ENCODE measurements at places on chromosomes 7 and 10.

- no peak for ATAC-seq
These were observed 27.0 kb downstream of the JMJD1C start for GRCh38 chr10:63438506-63439498.

DNA sequence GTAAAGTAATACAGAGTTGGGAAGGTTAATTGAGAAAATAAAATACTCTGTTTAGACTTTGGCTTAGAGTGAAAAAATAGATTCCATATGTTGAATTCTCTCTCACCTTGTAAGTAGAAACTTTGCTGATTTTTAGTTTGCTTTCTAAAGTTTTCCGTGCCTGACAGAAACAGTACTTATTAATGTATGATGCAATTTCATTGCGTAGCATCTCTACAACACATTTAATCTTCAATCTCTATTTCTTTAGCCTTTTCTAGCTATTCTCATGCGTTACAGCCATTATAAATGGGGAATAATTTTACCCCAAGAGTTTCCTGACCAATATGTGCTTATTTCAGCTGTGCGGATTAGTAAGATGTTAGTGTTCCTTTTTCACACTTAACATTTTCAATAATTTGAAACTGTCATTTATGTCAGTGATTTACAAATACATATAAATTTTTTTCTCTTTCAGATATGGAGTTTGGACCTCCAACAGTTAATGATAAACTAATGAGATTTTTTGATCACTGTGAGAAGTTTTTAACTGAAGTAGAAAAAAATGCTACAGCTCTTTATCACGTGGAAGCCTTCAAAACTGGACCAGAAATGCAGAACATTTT lies 3.3 kb downstream of the MINPP1 start:
- no peak for ATAC-seq

- no peak for ATAC-seq
These were observed 103.5 kb downstream of the GPR26 start for GRCh38 chr10:123769647-123770046.

GRCh38 chr10:58280477-58280876 lies 11.5 kb downstream of the CISD1 start:
- no peak for ATAC-seq

- no peak for ATAC-seq
These were observed 510.2 kb downstream of the RPS24 start for GRCh38 chr10:78543749-78544362.

DNA sequence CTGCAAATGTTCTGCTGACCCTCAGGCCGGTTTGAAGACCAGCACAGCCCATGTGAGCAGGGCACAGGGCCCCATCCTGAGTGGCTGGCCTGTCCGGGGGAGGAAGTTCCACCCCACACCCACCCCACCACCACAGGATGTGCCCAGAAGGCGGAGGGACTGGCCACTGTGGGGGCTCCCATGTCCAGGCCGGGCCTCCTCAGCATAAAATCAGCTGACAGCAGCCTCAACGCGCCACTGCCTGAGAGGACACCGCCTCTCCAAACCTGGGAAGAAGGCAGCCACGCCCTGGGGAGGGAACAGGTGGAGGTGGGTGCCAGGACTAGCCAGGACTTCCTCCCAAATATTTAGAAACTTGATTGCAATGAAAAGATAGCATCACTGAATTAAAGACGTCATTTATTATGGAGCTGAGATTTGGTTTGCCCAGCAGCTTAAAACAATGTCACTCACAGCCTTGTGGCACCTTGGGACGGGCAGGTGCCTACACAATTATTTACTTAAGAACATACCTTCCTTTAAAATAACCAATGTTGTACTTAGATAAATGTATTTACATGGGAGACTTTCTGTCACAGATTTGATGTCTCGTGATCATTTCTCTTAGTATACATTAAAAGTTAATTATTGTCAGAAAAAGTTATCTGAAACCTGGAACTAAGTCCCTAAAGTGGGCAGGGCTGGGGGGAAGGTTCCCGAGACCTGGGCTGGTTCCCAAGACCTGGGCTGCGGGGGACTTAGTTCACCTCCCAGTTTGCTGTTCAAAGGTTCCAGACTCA lies 27.3 kb upstream of the FAM20C start:
- no peak for ATAC-seq

GRCh38 chr7:26306790-26307189 lies 15.1 kb downstream of the SNX10 start:
- no peak for ATAC-seq

DNA sequence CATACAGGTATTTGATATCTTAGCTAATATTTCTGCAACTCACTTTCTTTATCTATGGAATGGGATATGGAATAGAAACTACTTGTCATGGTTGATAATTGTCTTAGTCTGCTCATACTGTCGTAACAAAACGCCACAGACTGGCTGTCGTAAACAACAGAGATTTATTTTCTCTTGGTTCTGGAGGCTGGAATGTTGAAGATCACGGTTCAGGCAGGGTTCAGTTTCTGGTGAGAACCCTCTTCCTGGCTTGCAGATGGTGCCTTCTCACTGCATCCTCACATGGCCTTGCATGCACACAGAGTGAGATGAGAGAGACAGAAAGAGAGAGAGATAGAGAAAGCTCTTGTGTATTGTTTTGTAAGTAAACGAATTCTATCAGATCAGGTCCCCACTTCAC lies 332.7 kb upstream of the MAGI2 start:
- ATAC-seq, result no peak

DNA sequence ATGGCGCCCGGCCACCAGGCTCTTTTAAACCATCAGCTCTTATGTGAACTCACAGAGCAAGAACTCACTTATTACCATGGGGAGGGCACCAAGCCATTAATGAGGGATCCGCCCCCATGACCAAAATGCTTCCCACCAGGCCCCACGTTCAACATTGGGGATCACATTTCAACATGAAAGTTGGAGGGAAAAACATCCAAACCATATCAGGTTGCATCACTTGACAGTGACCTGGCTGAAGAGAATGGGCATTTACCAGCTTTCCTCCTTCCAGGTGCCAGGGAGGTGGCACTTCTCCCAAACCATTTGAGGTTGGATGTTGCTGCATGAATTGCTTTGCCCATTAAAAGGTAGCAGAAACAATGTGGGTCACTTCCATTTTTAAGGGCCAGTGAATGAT lies 115.6 kb upstream of the TNS3 start:
- ATAC-seq, result no peak

- peak; percentile 93 for ATAC-seq
These were observed 5.6 kb upstream of the ZNF518A start for GRCh38 chr10:96124230-96125141.

GRCh38 chr7:148611692-148612091 lies 21.1 kb downstream of the C7orf33 start:
- no peak for ATAC-seq

DNA sequence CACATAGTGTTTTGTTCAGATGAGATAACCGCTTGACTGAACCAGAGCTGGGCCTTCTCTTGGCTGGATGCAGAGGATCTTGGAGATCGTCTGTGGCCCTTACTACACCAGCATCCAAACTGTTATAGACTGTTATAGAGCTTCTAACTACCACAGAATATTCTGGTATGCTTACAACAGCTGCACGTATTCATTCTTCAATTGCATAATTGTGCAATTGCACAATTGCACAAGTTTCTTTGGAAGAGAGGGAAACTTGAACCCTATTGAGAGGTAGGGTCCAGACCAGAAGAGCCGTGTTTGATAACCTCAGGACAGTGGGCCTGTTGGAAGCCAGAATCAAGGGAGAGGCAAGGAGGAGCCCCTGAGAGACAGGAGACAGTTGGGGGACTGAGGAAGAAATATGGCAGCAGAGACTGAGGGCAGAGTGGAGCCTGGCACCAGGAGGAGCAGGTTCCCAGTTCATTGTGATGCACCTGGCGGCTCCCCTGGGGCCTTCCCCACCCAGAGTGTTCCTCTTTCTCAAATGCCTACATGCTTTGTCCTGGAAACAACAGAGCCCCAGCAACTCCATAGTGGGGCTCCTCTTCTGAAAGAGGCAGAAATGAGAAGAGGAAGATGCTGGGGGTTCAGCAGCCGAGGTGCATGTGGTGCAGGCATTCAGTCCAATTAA lies 64.1 kb downstream of the PTPRZ1 start:
- no peak for ATAC-seq

DNA sequence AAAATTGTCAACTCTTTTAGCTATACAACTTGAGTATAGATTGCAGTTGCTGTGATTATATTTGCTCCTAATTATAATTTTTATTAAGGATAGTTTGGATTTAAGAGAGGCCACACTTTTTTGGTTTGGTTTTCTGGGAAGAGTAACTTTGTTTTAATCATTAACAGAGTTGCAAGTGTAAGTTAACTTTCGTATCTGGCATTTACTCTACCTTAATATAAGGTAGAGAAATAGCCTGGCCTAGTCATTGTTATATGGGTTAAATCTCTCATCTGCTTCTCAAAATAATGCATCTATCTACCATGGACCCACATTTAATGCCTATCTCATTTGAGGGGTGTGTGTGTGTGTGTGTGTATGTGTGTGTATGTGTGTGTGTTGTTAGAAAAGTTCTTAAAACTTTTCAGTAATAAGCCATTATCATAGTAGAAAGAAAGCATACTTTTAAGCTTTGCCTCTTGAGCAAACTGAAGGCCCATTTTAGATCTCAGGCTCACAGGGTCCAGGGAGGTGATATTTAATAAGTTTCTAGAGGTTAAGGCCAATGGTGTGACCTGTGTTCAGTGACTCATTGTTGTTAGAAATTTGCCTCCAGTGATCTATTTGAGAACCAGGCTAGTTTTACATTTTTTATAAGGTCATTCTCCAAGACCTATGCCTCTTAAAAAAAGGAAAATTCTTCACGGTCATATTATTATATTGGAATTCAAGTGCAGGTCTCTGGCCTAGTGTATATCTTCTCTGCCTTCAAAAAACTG lies 10.9 kb upstream of the TEX47 start:
- no peak for ATAC-seq

- ATAC-seq, result no peak
These were observed 36.5 kb upstream of the SVIL start for GRCh38 chr10:29671228-29671780.

GRCh38 chr10:127578259-127578960 lies 29.3 kb downstream of the NPS start:
- no peak for ATAC-seq

GRCh38 chr10:119153041-119153440 lies 12.5 kb downstream of the SFXN4 start:
- ATAC-seq, result no peak

DNA sequence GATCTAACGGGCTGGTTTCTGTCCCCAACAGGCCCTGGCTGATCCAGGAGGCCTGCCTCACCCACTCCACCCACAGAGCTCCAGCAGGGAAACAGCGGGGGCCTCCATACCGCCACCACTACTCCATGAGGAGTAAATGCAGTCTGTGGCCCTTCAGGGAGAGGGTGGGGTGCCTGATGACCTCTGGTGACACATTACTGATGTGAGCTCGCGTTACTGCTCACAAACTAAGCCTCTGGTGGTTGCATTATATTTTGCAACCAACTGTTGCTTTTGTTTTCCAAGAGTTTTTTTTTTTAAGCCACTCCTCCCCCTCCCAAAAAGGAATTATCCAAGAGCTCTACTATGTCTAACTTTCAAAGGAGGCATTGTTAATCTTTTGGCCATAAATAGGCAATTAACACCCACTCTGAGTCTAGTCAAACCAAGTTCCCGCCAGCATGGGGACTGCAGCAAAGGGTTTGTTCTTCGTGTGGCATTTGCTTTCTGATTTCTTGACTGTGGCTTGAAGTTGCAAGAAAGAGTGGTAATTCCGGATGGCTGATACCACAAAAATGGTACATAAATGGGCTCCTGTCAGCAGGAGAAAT lies 72.6 kb downstream of the FAM53B start:
- ATAC-seq, result peak; percentile 92

GRCh38 chr10:65550761-65551160 lies 1375.1 kb upstream of the LRRTM3 start:
- ATAC-seq, result no peak

GRCh38 chr7:29881724-29882123 lies 75.4 kb downstream of the WIPF3 start:
- no peak for ATAC-seq

DNA sequence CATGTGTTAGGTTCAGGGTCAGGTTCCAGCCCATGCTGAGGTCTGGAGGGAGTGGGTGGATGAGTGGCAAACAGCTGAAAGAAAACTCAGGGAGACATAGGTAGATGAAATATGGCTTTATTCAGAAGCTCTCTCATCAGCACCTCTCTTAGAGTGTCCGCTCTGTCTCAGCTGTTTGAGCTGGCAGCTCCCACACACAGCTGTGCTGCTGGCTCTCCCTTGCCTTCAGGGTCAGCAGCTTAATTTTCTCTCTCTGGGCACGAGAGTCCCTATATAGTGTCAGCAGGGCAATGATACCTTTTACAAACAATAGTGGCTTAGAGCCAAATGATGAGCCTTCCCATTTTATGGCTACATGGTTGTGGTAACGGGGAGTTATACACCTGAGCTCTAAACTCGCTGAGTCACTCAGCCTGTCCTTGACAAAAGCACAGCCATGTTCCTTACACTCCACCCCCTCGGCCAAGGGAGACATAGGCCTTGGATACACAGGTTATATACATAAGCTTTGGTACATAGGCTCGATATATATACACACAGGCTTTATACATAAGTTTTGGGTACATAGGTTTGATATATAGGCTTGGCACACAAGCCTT lies 10.4 kb downstream of the RNF133 start:
- ATAC-seq, result no peak

GRCh38 chr7:112282476-112283188 lies 76.1 kb downstream of the ZNF277 start:
- no peak for ATAC-seq

GRCh38 chr10:103241262-103242011 lies 4.2 kb upstream of the RPEL1 start:
- ATAC-seq, result peak; percentile 82

DNA sequence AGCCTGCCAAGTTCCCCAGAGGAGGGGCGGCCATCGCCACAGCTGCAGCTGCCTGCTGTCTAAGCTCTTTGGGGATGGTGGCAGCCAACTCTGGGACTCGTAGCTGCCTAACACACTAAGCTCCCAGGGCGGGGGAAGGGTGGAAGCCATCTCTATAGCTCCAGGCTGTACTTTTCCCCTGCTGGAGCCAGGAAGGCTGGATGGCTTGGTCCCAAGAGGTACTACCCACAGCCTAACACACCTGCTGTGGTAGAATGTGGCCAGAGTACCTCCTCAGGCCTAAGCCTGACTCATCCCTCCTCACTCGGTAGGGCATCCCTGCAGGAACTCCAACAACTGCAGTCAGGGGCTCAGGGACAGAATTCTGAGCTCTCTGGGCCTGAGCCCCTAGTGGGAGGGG lies 151.7 kb upstream of the TAC1 start:
- ATAC-seq, result no peak

DNA sequence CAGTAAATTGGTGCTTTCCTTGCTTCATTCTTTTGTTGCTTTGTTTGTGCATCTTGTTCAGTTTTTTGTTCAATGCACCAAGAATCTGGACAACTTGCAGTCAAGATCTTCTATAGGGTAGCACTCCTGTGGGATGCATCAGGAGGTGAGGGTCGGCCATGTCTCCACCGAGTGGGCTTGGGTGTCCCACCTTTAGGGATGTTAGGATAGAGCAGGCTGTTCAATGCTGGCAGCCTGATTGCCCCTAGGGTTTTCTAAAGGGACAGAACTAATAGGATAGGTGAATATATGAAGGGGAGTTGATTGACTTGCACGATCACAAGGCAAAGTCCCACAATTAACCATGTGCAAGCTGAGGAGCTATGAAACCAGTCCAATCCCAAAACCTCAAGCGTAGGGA lies 109.9 kb downstream of the GLRX3 start:
- no peak for ATAC-seq

All from motor neuron (in vitro differentiated cells).